Nephron progenitor cell (in vitro differentiated cells): ENCODE measurements at places on chromosomes 6 and 20.
A peak's percentile ranks its signal among the peaks of the same experiment; 100 is the strongest.

DNA sequence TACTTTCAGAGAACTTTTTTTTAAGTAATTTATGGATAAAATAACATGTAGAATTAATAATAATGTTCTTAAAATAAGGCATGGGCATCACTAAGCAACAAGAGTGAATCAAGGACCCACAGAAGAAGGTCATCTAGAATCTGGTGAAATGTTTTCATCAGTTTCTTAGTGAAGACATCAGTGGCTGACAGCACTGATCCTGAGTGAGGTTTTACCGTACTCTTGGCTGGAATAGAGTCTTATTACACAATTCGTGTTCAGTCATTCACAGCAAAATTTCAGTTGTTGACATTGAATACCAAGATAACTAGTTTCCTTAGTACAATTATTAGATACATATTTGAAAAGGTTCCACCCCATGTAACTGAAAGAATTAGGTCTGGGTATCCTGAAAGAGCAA is 140.4 kb downstream of the C6orf58 start:
- DNase-seq = no peak

DNA sequence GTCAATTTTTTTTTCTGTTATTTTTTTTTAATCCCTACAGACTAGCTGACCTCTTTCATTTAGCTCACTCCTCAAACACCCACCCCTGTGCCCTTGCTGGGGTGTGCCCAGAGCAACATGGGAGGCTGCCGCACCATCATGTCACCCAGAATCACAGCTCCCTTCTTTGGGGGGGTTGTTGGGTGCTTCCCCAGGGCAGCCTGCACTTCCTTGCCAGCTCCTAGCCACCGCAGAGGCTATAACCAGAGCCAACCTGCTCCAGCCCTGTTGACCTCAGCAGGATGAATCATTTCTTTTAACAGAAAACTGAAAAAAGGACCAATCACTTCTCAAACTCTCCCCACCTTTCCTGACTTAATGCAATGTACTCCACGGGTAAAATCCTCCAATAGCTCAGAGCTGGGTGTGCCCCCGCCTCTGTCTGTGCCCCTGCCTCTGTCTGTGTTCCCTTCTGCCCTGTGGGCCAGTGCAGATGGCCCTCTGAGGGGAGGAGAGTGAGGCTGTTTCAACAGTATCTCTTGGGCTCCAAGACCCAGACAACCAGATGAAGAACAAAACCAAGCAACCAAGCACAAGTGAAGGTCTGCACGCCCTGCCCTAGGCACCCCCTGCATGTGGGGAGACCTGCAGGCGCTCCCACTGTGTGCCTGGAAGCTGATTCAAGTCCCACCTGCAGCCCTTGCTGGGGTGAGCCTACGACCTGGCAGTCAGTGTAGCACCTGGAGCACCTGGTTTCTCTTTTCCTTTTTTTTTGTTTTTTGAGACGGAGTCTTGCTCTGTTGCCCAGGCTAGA is 67.7 kb downstream of the PYGB start:
- no peak for DNase-seq

GRCh38 chr6:136711644-136712043 is 80.6 kb downstream of the MAP3K5 start:
- no peak for DNase-seq

DNA sequence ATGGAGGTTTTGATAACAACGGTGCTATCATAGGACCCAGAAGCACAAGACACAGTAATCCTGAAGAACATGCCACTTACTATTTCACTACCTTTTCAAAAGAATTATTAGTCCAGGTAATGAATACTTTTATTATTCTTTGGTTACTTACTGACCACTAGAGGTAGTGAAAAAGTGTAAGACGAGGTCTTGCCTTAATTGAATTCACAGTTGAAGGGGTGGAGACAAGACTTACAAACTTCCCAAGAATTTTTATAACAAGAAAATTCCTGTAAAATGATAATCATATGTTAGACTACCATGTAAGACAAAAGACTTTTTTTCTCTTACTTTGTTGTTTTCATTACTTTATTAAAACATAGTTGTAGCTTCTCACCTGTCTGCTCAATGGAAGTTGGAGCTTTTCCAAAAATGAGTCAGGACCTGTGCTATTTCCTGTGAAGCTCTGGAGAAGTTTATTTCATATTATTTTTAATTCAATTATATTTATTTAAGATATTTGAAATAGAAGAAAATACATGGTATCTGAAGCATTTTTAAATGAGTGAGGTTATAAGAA is 52.4 kb downstream of the DOP1A start:
- DNase-seq = no peak

DNA sequence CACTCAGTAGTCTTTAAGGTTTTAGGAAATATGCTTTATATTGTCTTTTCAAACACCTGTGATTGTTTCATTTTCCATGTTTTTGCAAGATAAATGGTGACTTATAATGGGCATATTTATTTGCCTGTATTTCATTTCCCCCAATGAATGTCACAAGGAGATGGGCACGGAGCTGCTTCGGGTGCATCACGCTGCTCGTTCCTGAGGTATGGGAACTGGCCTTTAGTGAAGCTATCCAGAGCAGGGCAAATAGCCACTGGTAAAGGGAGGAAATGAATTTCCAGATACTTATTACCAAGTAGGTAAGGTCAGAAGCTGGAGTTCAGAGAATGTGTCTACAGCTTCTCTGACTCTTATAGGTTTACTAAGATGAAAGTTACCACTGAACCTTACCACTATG is 3.7 kb downstream of the POU3F2 start:
- no peak for DNase-seq

DNA sequence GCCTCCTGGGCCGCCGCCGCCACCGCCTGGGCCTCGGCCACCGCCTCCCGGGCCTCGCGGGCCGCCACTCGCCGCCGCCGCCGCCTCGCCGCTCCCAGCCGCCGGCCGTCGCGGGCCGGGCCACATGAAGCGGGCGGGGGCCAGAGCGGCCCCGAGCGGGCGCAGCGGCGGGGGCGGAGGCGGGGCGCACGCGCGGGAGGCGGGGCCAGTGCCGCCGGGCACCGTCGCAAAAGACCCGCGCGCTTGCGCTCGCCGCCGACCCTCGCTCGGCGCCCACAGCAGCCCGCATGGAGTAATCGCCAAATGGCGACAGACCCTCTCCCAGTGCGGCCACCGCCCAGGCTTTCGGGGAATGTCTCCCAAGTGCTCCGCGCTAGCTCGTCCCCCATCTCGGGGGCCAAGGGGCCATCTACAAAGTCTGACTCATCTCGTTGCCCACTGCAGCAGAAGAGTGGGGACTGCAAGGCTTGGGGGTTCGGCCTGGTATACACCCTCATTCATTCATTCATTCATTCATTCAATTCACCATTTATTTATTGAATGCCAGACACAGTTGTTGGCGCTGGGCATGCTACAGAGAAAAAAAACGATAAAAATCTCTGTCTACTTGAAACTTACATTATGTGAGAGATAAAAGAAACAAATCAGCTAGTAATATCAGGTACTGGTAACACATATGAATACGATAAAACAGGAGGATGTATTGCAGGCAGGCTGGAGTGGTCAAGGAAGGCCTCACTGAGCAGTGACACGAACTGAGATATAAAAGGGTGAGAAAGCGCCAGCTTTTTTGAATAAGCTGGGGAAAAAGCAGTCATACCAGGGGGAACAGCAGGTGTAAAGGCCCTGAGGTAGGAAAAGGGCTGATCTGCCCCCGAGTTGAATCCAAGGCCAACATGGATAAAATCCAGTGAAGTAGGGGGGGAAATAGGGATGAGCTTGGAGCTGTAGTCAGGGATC is at the start of gene B4GALT5:
Gene B4GALT5, minus strand, starts transcription at position 126 of the 960 bp plus-strand sequence. CDS start 188 bp downstream, outside the sequence.
- peak; percentile 87 for DNase-seq

DNA sequence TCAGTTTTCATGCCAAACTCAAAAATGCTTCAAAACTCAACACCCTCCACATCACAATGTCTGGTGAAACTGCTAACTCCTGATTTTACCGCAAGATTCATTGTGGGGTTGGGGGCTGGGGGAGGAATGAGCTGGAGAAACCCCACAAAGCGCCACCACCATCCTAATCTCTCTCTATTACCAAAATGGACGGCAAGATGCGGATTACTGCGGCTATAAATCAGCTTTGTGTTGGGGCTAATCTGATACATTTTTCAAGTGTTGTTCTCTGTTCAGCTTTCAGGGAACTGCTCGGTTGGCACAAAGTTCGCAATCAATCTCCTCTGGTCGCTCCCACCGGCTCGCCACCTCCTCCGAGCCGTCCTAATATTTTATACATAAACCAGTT is 83.7 kb downstream of the TMEM242 start:
- DNase-seq = no peak

- no peak for DNase-seq
These were observed 327.4 kb downstream of the KIF16B start for GRCh38 chr20:16245879-16246278.

DNA sequence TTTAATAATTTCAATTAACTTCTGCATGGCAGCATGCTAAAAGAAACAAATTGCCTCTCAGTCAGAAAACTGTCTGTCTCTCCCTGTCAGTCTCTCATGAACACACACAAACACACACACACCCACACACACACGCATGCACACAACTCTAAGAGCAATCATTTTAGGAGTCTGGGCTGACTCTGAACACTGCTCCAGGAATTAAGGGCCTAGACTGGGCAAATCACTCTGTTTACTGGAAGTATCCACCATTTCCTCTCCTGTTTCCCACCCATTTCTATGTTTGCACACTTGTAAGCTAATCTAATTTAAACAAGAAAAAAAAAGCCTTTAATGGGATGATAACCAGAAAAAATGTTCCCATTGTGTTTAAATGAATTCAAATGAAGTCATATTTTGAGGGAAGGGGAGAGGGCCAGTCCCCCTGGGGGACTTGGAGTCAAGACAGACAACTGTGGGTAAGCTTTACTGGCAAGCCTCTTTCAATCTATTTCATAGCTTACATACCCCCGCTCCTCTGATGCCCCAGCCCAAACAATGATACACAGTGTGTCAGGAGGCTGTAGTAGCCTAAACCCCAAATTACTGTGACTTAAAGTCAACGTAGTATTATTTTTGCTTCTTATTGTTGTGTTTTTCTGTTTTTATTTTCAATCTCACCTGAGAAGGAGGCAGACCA is 447.8 kb upstream of the FLRT3 start:
- no peak for DNase-seq

GRCh38 chr6:9197726-9198125 is 762.4 kb upstream of the SLC35B3 start:
- no peak for DNase-seq

- no peak for DNase-seq
These were observed 542.0 kb downstream of the DHX35 start for GRCh38 chr20:39503902-39504709.

DNA sequence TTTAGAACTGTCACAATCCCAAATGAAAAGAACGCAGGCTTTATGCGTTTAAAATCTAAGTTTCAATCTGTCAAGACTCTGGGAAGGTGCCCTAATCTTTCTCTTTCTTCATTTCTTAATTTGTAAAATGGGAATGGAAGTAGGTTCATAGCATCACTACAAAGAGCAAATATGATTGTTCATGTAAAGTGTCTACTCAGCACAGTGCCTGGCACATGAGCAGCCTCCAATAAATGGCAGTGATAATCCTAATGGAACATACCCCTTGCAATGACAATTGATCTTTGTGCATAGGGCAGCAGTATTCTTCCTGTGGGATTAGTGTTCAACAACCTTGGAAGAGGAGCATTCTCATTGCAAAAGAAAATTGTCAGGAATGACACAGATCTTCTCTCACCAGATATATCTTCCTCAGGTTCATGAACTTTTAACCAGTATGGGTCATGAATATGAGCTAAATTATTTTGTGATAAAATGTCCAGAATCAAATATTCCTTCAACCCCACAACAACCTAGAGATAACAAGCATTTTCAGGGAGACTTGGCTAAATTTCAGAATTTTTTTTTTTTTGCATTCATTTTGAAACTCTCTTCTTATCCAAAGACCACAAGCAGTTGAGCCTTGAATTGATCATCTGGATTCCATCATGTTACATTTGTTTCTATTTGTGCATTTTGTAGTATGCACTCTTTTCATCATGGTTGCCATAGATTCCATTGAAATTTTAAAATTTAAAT is 149.1 kb downstream of the TBX18 start:
- DNase-seq = no peak

DNA sequence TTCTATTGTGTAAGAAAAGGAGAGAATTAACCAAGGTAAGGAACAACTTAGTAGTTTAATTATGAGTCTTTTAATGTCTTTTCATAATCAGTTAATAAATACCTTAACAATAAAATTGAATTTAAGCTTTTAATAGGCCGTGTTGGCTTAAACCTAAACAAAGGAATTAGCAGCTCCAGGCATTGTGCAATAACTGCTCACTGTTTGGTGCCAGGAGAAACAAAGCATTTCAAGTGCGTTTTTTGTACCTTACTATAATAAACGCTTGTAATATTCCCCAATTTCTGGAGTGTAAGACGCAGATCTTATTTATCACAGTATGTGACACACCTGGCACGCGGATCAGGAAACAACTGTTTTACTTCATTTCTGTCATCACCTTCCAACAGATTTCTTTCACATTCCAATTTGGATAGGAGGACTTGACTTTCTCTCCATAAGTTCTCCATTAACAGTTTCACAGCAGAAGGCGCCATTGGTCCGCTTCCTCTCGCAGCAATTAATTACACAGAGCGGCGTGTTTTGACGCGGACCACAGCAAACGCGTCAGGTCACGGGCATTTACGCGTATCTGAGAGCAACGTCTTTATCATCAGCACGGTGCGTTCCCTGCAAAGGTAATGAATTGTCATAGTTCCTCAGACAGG is 335.8 kb upstream of the NT5E start:
- DNase-seq = no peak

GRCh38 chr20:45085289-45085688 is 15.6 kb downstream of the KCNS1 start:
- DNase-seq = no peak

GRCh38 chr6:134637847-134638437 is 312.0 kb downstream of the ALDH8A1 start:
- no peak for DNase-seq

DNA sequence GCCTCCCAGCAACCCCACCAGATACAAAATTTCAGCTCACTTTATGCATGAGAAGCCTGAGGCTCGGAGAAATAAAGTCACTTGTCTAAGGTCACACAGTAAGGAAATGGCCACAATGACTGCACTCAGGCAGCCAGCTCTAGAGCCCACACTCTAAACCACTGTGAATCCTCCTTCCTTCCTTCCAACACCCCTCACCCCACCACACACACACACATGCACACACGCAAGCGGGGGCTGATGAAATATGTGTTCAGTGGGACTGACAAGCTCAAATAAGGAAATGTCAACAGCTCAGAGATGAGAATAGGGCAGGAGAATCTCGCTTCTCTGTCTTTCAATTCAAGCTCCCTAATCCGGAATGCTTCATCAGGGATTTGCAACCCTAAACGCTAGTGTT is 6.0 kb upstream of the BPIFA1 start:
- no peak for DNase-seq

- DNase-seq = no peak
These were observed 1447.6 kb downstream of the GRIK2 start for GRCh38 chr6:102841060-102841459.

- peak; percentile 70 for DNase-seq
These were observed 2.0 kb upstream of the DDR1 start for GRCh38 chr6:30882204-30882758.

GRCh38 chr6:43077333-43077809 is 1.3 kb downstream of the PTK7 start:
- no peak for DNase-seq
